ENCODE measurements at places on chromosomes 1 and 21.

GRCh38 chr1:22362626-22363402 is 88.8 kb upstream of the ZBTB40 start:
- no peaks in the 10 kb centered on the region for H3K4me1 ChIP-seq
- no peaks in the 10 kb centered on the region for H3K36me3 ChIP-seq
- H3K27me3 ChIP-seq: peaks cover 60% of the 10 kb centered on the region
- H3K4me3 ChIP-seq: no peak overlapping the region

GRCh38 chr21:46620846-46621245 is 14.6 kb upstream of the PRMT2 start:
- H3K4me3 ChIP-seq: no peak overlapping the region
- no peaks in the 10 kb centered on the region for H3K4me1 ChIP-seq
- no peak for DNase-seq
- no peak overlapping the region for H3K27ac ChIP-seq
- peaks cover 2% of the 10 kb centered on the region for H3K27me3 ChIP-seq
- H3K36me3 ChIP-seq: no peaks in the 10 kb centered on the region

- H3K4me3 ChIP-seq: no peak overlapping the region
- DNase-seq: peak; percentile 85
- peaks cover 20% of the 10 kb centered on the region for H3K36me3 ChIP-seq
- H3K4me1 ChIP-seq: peaks cover 54% of the 10 kb centered on the region
- peak overlapping the region; percentile 36 for H3K27ac ChIP-seq
Observed at GRCh38 chr1:159916242-159917051, 8.9 kb downstream of the TAGLN2 start.

- no peaks in the 10 kb centered on the region for H3K4me1 ChIP-seq
- peaks cover 3% of the 10 kb centered on the region for H3K36me3 ChIP-seq
- H3K27me3 ChIP-seq: no peaks in the 10 kb centered on the region
- peak; percentile 69 for DNase-seq
- peak overlapping the region; percentile 85 for H3K27ac ChIP-seq
- peak overlapping the region; percentile 74 for H3K4me3 ChIP-seq
Observed at GRCh38 chr1:29123053-29123886, 433 bp downstream of the TMEM200B start.

DNA sequence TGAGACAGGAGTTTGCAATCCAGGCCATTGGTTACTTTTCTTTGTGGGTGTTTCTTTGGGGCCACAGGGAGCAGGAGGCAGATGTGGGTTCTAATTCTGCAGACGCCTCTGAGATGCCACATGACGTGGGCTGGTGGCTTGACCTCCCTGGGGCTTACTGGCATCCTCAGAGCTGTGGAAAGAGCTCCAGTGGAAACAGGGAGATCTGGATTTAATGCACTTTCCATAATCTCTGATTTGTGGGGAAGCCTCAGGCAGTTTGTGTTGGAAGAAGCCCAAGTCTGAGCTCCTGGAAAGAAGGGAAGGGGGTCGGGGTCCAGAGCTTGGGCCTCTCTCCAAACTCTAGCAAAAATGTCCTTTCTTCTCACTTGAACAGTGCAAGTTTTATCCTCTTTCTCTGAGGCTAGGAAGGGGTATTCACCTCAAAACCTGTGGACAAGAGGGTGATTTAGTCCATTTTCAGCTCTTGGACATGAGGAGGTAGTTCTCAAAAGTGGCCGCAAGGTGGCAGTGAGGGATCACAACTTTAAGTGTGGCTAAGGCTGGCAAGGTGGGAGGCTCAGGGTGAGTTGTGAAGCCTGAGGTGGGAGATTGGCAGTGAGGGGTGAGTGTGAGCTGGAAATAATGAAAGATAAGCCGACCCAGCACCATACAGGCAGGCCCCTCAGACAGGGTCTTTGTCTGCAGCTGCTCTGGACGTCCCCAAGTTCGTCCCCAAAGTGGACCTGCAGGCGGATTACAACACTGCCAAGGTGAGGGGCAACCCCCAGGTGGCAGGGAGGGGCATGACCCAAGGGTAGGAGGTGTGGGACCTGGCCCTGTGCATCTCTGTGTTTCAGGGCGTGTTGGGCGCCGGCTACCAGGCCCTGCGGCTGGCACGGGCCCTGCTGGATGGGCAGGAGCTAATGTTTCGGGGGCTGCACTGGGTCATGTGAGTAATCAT is 9.2 kb downstream of the IKBKE start:
- no peaks in the 10 kb centered on the region for H3K27me3 ChIP-seq
- H3K27ac ChIP-seq: no peak overlapping the region
- peaks cover 9% of the 10 kb centered on the region for H3K4me1 ChIP-seq
- DNase-seq: peak; percentile 80
- H3K4me3 ChIP-seq: no peak overlapping the region
- H3K36me3 ChIP-seq: peaks cover 9% of the 10 kb centered on the region

- H3K36me3 ChIP-seq: no peaks in the 10 kb centered on the region
- peak; percentile 60 for DNase-seq
- H3K27ac ChIP-seq: no peak overlapping the region
- peaks cover 10% of the 10 kb centered on the region for H3K4me1 ChIP-seq
- peaks cover 23% of the 10 kb centered on the region for H3K27me3 ChIP-seq
Observed at GRCh38 chr1:10941891-10942541, 70.4 kb upstream of the TARDBP start.

DNA sequence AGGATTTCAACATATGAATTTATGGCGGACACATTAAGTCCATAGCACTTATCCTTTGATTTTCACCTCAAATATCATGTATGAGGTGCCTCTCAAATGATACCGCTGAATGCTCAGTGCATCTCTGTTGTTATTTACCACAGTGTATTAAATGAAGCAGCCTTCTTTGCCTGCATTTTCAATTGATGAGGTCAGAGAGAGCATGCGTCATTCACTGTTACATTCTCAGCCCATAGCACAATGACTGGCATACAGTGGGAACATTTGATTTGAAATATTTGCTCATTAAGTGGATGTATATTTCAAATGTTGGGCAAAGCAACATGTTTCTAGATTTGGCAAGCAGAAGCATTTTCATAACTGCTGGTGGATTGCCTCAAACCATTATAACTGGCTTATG is 45.7 kb downstream of the LRRC7 start:
- H3K4me3 ChIP-seq: no peak overlapping the region
- H3K27ac ChIP-seq: no peak overlapping the region
- H3K27me3 ChIP-seq: no peaks in the 10 kb centered on the region
- H3K4me1 ChIP-seq: no peaks in the 10 kb centered on the region
- peak; percentile 1 for DNase-seq

GRCh38 chr1:61389926-61390845 is 307.8 kb downstream of the NFIA start:
- H3K27ac ChIP-seq: no peak overlapping the region
- H3K4me1 ChIP-seq: peaks cover 4% of the 10 kb centered on the region
- no peaks in the 10 kb centered on the region for H3K36me3 ChIP-seq
- no peaks in the 10 kb centered on the region for H3K27me3 ChIP-seq
- no peak overlapping the region for H3K4me3 ChIP-seq

DNA sequence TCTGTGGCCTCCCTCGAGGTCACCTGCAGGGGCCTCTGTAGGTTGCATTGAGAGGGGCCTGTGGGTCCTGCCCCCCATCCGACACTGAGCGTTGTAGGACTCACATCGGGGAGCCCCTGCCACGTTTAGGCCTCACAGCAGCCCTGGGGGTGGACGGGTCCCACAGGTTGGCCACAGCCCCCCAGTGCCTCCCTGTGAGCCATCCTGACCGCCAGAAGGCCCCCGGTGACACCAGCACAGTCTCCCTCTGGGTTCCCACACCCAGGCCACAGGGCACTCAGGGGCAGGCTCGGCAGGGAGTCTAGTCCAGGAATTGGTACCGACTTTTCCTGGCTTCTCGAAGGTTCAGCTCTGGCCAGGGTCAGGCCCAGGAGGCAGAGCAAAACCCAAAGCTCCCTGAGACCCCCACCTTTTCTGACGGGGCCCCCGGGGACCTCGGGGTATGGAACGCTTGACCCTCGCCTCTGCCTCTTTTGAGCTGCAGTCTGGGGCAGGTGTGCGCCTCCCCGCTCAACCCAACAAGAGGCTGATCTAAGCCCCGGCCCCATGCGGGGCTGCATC is 13.9 kb upstream of the POFUT2 start:
- no peak overlapping the region for H3K27ac ChIP-seq
- no peaks in the 10 kb centered on the region for H3K27me3 ChIP-seq
- no peaks in the 10 kb centered on the region for H3K36me3 ChIP-seq
- H3K4me3 ChIP-seq: no peak overlapping the region

- H3K27me3 ChIP-seq: no peaks in the 10 kb centered on the region
- H3K27ac ChIP-seq: peak overlapping the region; percentile 90
- H3K4me3 ChIP-seq: peak overlapping the region; percentile 22
- peaks cover 15% of the 10 kb centered on the region for H3K4me1 ChIP-seq
- H3K36me3 ChIP-seq: peaks cover 30% of the 10 kb centered on the region
Observed at GRCh38 chr1:12296623-12297022, 66.8 kb downstream of the VPS13D start.

GRCh38 chr1:201507360-201507675 is 395 bp upstream of the CSRP1 start:
- H3K27me3 ChIP-seq: no peaks in the 10 kb centered on the region
- H3K36me3 ChIP-seq: no peaks in the 10 kb centered on the region
- no peak for DNase-seq
- peaks cover 52% of the 10 kb centered on the region for H3K4me1 ChIP-seq
- H3K4me3 ChIP-seq: peak overlapping the region; percentile 96
- peak overlapping the region; percentile 97 for H3K27ac ChIP-seq

GRCh38 chr1:20660847-20661206 is 342 bp downstream of the DDOST start:
- peak overlapping the region; percentile 79 for H3K4me3 ChIP-seq
- 0 out of 2 replicates have a peak overlapping the region, but pooled peaks have one; percentile 6 for H3K27ac ChIP-seq
- no peaks in the 10 kb centered on the region for H3K27me3 ChIP-seq
- peak; percentile 57 for DNase-seq
- H3K36me3 ChIP-seq: no peaks in the 10 kb centered on the region

GRCh38 chr1:29280409-29281131 is 44.2 kb downstream of the PTPRU start:
- H3K4me3 ChIP-seq: no peak overlapping the region
- H3K36me3 ChIP-seq: no peaks in the 10 kb centered on the region
- H3K4me1 ChIP-seq: peaks cover 10% of the 10 kb centered on the region
- H3K27me3 ChIP-seq: no peaks in the 10 kb centered on the region
- no peak overlapping the region for H3K27ac ChIP-seq

GRCh38 chr1:96730574-96731298 is 9.2 kb downstream of the PTBP2 start:
- H3K4me3 ChIP-seq: no peak overlapping the region
- peak; percentile 40 for DNase-seq
- peaks cover 20% of the 10 kb centered on the region for H3K36me3 ChIP-seq
- no peak overlapping the region for H3K27ac ChIP-seq
- no peaks in the 10 kb centered on the region for H3K4me1 ChIP-seq

DNA sequence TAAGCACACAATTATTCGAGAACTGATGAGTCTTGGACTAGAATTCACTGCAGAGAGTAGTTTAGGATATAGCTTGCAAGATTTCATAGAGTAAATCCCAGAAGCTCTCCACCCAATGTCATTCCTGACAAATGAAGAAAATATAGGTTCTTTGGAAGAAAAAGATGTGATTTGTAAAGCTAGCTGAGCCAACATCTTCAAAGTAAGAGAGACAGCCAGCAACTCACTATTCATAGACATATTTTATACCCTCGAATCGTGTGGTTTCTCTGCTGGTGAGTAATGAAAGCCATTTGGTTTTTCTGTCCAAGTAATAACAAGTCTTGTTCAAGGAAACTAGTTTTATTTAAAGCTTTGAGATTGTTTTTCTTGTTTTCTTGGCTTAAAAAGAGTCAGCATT is 165.7 kb upstream of the SYT6 start:
- no peaks in the 10 kb centered on the region for H3K27me3 ChIP-seq
- peak; percentile 76 for DNase-seq
- peak overlapping the region; percentile 63 for H3K27ac ChIP-seq
- H3K36me3 ChIP-seq: no peaks in the 10 kb centered on the region
- peak overlapping the region; percentile 49 for H3K4me3 ChIP-seq
- peaks cover 45% of the 10 kb centered on the region for H3K4me1 ChIP-seq

DNA sequence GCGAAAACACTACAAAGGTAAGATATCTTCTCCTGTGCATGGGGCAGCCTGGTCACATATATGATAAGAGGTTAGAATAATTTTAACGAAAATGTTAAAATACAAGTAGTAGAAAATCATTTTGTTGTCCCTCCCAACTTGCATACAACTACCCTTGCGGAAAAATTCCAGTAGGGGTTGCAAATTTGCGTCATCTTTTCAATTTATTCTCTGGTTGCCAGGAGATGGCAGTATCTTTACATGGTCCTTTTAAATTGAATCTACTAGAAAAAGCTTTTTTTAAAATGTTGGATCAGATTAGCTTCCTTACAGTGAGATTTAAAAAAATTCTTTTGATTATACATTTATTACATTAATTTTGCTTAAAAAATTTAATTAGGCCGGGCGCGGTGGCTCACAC is 10.9 kb downstream of the S100PBP start:
- H3K27ac ChIP-seq: no peak overlapping the region
- no peak overlapping the region for H3K4me3 ChIP-seq
- H3K4me1 ChIP-seq: no peaks in the 10 kb centered on the region
- H3K36me3 ChIP-seq: peaks cover 62% of the 10 kb centered on the region
- peak; percentile 22 for DNase-seq

DNA sequence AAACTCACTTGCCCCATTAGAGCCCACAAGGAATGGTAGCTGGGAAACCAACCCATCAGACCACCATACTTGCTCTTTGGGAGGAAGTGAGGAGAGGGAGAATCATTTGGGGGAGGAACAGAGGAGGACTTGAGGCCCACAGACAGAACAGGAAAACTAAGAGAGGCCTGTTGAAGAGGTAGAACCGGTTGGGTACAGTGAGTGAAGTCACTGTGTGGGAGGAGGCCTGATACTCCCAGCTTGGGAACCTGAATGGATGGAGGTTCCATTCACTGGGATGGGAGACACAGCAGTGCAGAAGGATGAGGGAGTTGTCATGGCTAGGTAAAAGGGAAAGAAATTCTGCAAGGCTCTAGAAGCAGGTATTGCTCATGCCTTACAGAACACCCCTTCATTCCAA is 63.4 kb upstream of the PSEN2 start:
- no peak overlapping the region for H3K27ac ChIP-seq
- no peaks in the 10 kb centered on the region for H3K36me3 ChIP-seq
- no peaks in the 10 kb centered on the region for H3K4me1 ChIP-seq
- no peak for DNase-seq

GRCh38 chr1:3560251-3560871 is 50.9 kb downstream of the MEGF6 start:
- H3K4me3 ChIP-seq: no peak overlapping the region
- H3K36me3 ChIP-seq: no peaks in the 10 kb centered on the region
- H3K27ac ChIP-seq: no peak overlapping the region
- no peaks in the 10 kb centered on the region for H3K4me1 ChIP-seq

DNA sequence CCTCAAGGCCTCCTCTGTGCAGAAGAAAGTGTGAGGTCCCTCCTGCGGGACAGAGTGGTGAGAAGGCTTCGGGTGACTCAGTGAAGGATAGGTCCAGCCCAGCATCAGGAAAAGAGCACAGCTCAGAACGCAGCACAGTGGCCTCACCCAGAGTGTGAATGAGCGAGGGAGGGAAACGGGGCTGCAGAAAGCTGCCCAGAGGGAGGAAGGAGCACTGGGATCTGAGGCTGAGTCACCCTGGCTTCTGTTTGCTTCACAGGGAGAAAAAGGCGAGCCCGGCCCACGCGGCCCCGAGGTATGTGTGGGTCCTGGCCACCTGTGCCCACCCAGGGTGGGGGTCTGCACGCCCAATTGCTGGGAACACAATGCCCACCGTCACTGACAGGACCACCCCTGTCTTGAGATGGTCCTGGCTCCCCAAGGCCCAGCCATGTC is 24.3 kb downstream of the COL6A2 start:
- peaks cover 20% of the 10 kb centered on the region for H3K4me1 ChIP-seq
- H3K27ac ChIP-seq: peak overlapping the region; percentile 82
- no peak overlapping the region for H3K4me3 ChIP-seq

All from GM23248 (cell line).